ENCODE measurements at places on chromosomes 2 and 18.
A peak's percentile ranks its signal among the peaks of the same experiment; 100 is the strongest.

- H3K36me3 ChIP-seq, result no peaks in the 10 kb centered on the region
- H3K4me3 ChIP-seq, result no peak overlapping the region
- no peaks in the 10 kb centered on the region for H3K27me3 ChIP-seq
Measured at GRCh38 chr2:43212216-43212835, 14.1 kb downstream of the ZFP36L2 start.

GRCh38 chr18:40956213-40956612 is 998.8 kb upstream of the PIK3C3 start:
- H3K27ac ChIP-seq, result no peak overlapping the region
- no peak for DNase-seq
- H3K4me3 ChIP-seq, result no peak overlapping the region

GRCh38 chr2:235614176-235614860 is 120.5 kb downstream of the AGAP1 start:
- H3K4me1 ChIP-seq, result no peaks in the 10 kb centered on the region
- no peak overlapping the region for H3K4me3 ChIP-seq

GRCh38 chr2:241087420-241088268 is 14.4 kb downstream of the MTERF4 start:
- no peaks in the 10 kb centered on the region for H3K27me3 ChIP-seq
- peaks cover 7% of the 10 kb centered on the region for H3K4me1 ChIP-seq
- DNase-seq, result no peak
- peaks cover 49% of the 10 kb centered on the region for H3K36me3 ChIP-seq

- H3K27me3 ChIP-seq, result no peaks in the 10 kb centered on the region
- H3K4me3 ChIP-seq, result no peak overlapping the region
- no peaks in the 10 kb centered on the region for H3K36me3 ChIP-seq
- H3K4me1 ChIP-seq, result peaks cover 8% of the 10 kb centered on the region
Measured at GRCh38 chr18:74832381-74832780, 234.7 kb downstream of the ZNF407 start.

DNA sequence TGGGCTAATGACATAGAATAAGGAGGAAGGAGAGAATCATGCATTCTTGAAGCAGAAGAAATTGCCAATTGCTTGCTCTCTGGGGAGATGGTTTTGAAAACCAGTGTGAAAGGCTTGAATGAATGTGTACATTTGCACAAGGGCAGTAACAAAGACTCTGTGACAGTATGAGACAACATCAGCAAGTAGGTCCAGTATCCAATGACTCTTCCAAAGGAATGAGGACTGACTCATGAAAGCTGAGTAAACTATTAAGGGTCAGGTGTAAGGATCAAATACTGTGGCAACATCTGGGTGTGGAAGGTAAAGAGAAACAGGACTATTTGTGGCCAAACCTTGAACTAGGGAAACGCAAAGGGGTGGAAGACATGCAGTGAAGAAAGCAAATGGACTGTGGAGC is 886.0 kb upstream of the CHAC2 start:
- H3K36me3 ChIP-seq, result no peaks in the 10 kb centered on the region
- H3K27me3 ChIP-seq, result no peaks in the 10 kb centered on the region
- no peak for DNase-seq
- H3K27ac ChIP-seq, result no peak overlapping the region
- no peak overlapping the region for H3K4me3 ChIP-seq
- no peaks in the 10 kb centered on the region for H3K4me1 ChIP-seq

DNA sequence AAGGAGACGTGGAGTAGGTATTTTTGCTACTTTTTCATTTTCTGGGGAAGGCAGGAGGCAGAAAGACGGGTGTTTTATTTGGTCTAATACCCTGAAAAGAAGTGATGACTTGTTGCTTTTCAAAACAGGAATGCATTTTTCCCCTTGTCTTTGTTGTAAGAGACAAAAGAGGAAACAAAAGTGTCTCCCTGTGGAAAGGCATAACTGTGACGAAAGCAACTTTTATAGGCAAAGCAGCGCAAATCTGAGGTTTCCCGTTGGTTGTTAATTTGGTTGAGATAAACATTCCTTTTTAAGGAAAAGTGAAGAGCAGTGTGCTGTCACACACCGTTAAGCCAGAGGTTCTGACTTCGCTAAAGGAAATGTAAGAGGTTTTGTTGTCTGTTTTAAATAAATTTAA is 3.4 kb downstream of the FZD7 start:
- peaks cover 10% of the 10 kb centered on the region for H3K4me1 ChIP-seq
- no peak overlapping the region for H3K4me3 ChIP-seq
- H3K36me3 ChIP-seq, result no peaks in the 10 kb centered on the region
- no peak for DNase-seq
- H3K27ac ChIP-seq, result no peak overlapping the region

- H3K27me3 ChIP-seq, result no peaks in the 10 kb centered on the region
- H3K4me3 ChIP-seq, result no peak overlapping the region
- no peak for DNase-seq
- peaks cover 1% of the 10 kb centered on the region for H3K36me3 ChIP-seq
- peaks cover 45% of the 10 kb centered on the region for H3K4me1 ChIP-seq
- H3K27ac ChIP-seq, result no peak overlapping the region
Measured at GRCh38 chr2:109352056-109352897, 223.3 kb downstream of the SH3RF3 start.

GRCh38 chr2:5710615-5711014 is 18.4 kb downstream of the SOX11 start:
- no peaks in the 10 kb centered on the region for H3K27me3 ChIP-seq
- H3K27ac ChIP-seq, result no peak overlapping the region
- H3K4me3 ChIP-seq, result no peak overlapping the region
- DNase-seq, result no peak

- peaks cover 4% of the 10 kb centered on the region for H3K4me1 ChIP-seq
- H3K36me3 ChIP-seq, result no peaks in the 10 kb centered on the region
- no peak overlapping the region for H3K27ac ChIP-seq
- DNase-seq, result no peak
Measured at GRCh38 chr2:72982219-72982618, 64.9 kb downstream of the EMX1 start.

DNA sequence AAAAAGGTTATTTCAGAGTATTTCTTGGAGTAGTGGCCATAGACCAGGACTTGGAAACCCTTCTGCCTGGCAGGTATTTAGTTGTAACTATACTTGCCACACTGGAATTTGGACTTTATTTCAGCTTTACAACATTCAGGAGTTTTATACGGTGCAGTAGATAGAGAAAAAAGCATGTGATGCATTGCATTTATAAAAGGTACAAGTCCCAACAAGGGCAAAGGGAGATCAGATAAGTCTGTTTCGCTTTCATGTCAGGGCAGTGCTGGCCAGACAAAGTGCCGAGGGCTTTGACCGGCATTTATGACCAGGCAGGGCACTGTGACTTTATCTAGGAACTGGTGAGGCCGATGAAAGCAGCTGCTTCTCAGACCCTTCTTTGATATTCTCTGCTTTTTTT is 145.4 kb downstream of the RTN4 start:
- DNase-seq, result no peak
- no peak overlapping the region for H3K4me3 ChIP-seq
- H3K4me1 ChIP-seq, result peaks cover 10% of the 10 kb centered on the region
- H3K27ac ChIP-seq, result no peak overlapping the region
- H3K36me3 ChIP-seq, result no peaks in the 10 kb centered on the region

GRCh38 chr2:214471990-214472389 is 61.1 kb downstream of the VWC2L start:
- H3K27ac ChIP-seq, result no peak overlapping the region
- H3K36me3 ChIP-seq, result no peaks in the 10 kb centered on the region
- H3K27me3 ChIP-seq, result no peaks in the 10 kb centered on the region
- no peak overlapping the region for H3K4me3 ChIP-seq

DNA sequence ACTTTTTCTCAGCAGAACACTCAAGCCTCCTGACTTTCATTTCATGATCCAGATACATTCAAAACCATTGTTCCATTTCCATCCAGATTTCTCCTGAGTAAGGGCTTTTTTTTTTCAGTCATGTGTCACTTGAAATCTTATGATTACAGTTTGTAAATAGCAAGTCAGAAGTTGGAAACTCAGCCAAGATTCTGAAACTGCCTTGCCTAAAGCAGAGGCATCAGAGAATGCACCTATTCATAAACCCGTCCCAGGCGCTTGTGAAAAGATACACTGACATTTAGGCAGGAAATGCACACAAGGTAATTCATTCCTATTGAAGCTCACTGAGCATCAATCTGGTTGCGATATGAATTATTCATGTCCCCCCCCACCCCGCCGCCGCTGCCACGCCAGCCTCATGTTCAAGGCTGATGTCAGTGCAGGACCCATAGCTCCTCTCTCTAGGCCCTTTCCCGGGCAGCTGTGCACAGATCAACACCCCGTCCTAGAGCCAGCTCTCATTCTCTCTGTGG is 30.4 kb upstream of the MGAT4A start:
- peak overlapping the region; percentile 58 for H3K4me3 ChIP-seq
- H3K4me1 ChIP-seq, result peaks cover 65% of the 10 kb centered on the region
- H3K27ac ChIP-seq, result peak overlapping the region; percentile 88

- peaks cover 37% of the 10 kb centered on the region for H3K4me1 ChIP-seq
- peak overlapping the region; percentile 47 for H3K27ac ChIP-seq
- no peak for DNase-seq
- H3K4me3 ChIP-seq, result peak overlapping the region; percentile 8
- H3K36me3 ChIP-seq, result peaks cover 32% of the 10 kb centered on the region
Measured at GRCh38 chr2:48343571-48344440, 186.1 kb upstream of the STON1 start.

- no peaks in the 10 kb centered on the region for H3K27me3 ChIP-seq
- H3K36me3 ChIP-seq, result peaks cover 15% of the 10 kb centered on the region
- no peak for DNase-seq
- peaks cover 84% of the 10 kb centered on the region for H3K4me1 ChIP-seq
- H3K4me3 ChIP-seq, result no peak overlapping the region
Measured at GRCh38 chr18:63225434-63225833, 94.1 kb downstream of the BCL2 start.

GRCh38 chr2:240663546-240664190 is 19.0 kb downstream of the AQP12B start:
- no peak for DNase-seq
- H3K4me1 ChIP-seq, result no peaks in the 10 kb centered on the region
- H3K27ac ChIP-seq, result no peak overlapping the region

- H3K27ac ChIP-seq, result no peak overlapping the region
- H3K27me3 ChIP-seq, result no peaks in the 10 kb centered on the region
- no peaks in the 10 kb centered on the region for H3K4me1 ChIP-seq
- H3K36me3 ChIP-seq, result no peaks in the 10 kb centered on the region
- H3K4me3 ChIP-seq, result no peak overlapping the region
Measured at GRCh38 chr18:7635948-7636347, 68.8 kb downstream of the PTPRM start.

- DNase-seq, result no peak
- peaks cover 41% of the 10 kb centered on the region for H3K4me1 ChIP-seq
- no peaks in the 10 kb centered on the region for H3K36me3 ChIP-seq
- H3K27ac ChIP-seq, result peak overlapping the region; percentile 92
Measured at GRCh38 chr2:161076936-161077335, 83.3 kb upstream of the TANK start.

- DNase-seq, result no peak
- H3K27ac ChIP-seq, result no peak overlapping the region
- no peaks in the 10 kb centered on the region for H3K36me3 ChIP-seq
- H3K4me1 ChIP-seq, result peaks cover 3% of the 10 kb centered on the region
Measured at GRCh38 chr2:237879058-237879430, 19.6 kb downstream of the RAMP1 start.

DNA sequence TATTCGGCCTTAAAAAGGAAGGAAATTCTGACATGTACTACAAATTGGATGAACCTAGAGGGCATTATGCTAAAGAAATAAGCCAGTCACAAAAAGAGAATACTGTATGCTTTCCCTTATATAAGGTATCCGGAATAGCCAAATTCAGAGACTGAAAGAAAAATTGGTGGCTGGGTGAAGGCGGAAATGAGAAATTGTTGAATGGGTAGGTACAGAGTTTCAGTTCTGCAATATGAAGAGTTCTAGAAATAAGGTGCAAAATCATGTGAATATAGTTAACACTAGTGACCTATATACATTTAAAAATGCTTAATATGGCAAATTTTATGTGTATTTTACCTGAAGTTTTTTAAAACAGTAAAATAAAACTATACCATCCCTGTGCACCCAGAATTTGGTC is 43.1 kb downstream of the RMP24 start:
- H3K36me3 ChIP-seq, result no peaks in the 10 kb centered on the region
- H3K27me3 ChIP-seq, result no peaks in the 10 kb centered on the region
- H3K27ac ChIP-seq, result no peak overlapping the region
- peaks cover 2% of the 10 kb centered on the region for H3K4me1 ChIP-seq
- DNase-seq, result no peak
- no peak overlapping the region for H3K4me3 ChIP-seq

DNA sequence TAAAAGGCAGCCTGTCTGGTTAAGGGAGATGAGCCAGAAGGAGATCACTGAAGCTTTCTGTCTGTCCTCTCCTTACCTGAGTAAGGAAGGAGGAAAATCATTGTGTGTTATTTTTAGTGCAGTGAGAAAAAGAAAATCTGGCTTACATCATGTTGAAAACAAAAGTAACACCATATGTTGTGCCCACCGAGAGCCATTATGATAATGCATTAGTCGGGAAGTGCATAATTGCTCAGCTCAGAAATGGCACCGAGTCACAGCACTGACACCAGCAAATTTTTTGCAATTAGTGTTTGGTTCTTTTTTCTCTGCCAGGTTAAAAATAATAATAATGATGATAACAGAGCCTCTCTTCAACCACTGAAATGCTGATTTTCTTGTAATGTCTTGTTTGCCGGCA is 46.6 kb downstream of the HNMT start:
- no peak overlapping the region for H3K27ac ChIP-seq
- no peaks in the 10 kb centered on the region for H3K4me1 ChIP-seq
- no peaks in the 10 kb centered on the region for H3K36me3 ChIP-seq
- no peak overlapping the region for H3K4me3 ChIP-seq
- H3K27me3 ChIP-seq, result peaks cover 6% of the 10 kb centered on the region

- no peak overlapping the region for H3K4me3 ChIP-seq
- no peaks in the 10 kb centered on the region for H3K36me3 ChIP-seq
- peaks cover 4% of the 10 kb centered on the region for H3K27me3 ChIP-seq
- H3K27ac ChIP-seq, result no peak overlapping the region
- no peak for DNase-seq
- no peaks in the 10 kb centered on the region for H3K4me1 ChIP-seq
Measured at GRCh38 chr2:29281916-29282247, 166.7 kb downstream of the CLIP4 start.

DNA sequence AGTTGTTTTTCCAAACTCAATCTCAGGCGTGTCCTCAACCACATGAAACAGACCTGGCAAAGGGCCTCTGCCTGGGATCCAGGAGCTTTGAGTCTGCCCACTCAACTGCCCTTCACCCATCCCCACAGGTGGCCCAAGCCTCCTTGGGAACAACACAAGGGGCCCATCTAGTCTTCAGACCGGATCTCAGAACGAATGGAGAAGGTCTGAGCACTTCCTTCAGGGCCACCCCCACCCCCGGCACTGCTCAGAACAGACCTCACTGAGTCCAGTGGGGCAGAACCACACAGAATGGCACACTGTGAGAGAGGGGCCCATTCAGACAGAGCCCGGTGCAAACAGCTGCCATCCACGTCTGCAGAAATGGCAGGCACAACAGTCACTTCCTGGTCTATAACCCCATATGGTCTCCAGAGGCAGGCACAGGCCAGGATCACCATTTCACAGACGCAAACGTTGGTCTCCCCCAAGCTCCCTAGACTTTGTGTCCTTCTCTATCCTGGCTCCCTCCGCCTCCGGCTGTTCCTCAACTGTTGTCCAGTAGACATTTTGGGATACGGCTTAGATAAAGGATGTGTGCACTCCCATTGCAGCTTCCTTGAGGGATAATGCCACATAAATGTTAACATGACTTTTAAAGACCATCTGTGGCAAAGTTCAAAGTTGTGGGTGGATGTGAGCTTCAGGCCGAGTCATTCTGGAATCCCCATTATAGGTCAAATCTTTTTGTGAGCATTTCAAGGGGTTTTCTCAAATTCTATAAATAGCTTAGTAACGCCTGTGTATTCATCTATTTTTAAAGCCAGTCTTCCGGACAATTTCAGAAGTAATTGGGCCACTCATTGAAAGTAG is 149.7 kb downstream of the SMAD7 start:
- H3K27ac ChIP-seq, result peak overlapping the region; percentile 57
- H3K36me3 ChIP-seq, result no peaks in the 10 kb centered on the region
- H3K27me3 ChIP-seq, result no peaks in the 10 kb centered on the region
- no peak overlapping the region for H3K4me3 ChIP-seq
- peak; percentile 37 for DNase-seq
- peaks cover 45% of the 10 kb centered on the region for H3K4me1 ChIP-seq

Data from activated naive CD4-positive, alpha-beta T cell treated with anti-CD3 and anti-CD28 coated beads for 36 hours (primary cell).